ENCODE measurements at places on chromosomes 1 and 21.

- DNase-seq, result no peak
Measured at GRCh38 chr1:229092377-229093237, 178.3 kb upstream of the RAB4A start.

- DNase-seq, result no peak
Measured at GRCh38 chr1:166703726-166704462, 135.4 kb upstream of the POGK start.

DNA sequence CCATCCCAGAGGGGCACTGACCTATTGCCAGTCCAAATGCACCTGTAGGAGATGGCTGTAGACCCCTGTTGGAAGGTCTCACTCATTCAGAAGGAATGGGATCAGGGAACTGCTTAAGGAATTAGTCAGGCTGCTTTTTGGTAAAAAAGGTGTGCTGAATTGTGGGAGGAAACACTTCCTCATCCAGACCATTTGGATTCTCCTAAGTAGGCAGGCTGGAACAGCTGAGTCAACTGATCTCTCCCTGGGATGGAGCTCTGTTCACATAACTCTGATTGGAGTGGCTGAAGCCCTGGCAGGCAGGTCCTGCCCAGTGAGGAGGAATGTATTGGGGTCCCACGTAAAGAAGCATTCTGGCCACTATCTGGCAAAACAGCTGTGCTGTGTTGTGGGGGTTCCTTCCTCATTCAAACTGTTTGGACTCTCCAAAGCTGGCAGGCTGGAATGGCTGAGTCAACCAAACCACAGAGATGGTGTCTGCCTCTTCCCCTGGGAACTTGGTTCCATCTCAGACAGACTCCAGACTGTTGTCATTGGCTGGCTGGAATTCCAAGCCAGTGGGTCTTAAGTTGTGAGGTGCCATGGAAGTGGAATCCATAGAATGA, 70.7 kb upstream of the PDC start:
- DNase-seq, result no peak

DNA sequence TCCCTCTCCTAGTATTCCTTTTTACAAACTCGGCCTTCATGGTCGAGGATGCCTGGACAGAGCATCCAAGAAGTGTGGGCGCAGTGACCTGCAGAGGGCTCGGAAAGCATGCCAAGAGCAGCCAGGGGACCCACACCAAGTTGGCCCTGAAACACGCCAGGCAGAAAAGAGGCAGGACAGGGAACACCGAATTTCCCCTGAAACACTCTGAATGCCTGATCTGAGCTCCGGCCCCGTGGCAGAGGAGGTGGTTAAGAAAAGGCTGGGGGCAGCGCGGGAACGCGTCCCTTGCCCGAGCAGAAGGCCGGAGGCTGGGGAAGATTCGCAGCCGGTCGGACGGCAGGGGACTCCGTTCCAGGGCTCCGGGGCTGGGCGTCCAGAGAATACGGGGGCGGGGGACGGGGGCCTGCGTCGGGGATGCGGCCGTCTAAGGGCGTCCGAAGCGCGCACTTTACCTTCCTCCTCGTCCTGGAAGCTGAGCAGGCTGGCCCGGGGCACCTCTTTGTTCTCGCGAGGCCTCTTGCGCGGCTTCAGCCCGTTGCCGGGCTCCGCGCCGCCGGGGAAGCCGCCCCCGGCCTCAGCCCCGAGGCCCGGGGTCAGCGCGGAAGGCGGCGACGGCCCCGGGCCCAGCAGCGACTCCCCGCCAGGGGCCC, 558 bp downstream of the PAXBP1 start:
- peak; percentile 61 for DNase-seq

DNA sequence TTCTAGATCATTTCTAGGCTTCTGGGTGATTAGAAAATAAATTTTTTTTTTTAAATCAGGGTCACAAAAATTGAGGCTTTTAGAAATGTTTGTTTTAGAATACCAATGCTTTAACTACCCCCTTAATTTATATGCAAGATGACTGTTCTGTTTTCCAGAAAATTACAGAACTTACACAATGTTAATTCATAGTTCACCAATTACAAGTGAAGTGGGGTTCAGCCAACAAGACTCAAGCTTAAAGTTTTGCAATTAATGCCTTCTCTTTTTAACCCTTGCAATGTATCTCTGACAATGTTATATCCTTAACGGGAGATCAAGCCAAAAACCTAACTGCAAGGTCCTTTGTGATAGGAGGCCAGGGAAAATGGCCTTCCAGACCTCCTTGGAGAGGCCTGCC, 5.6 kb downstream of the PRELP start:
- DNase-seq, result no peak

- DNase-seq, result peak; percentile 67
Measured at GRCh38 chr1:221725735-221726672, 15.9 kb downstream of the DUSP10 start.

DNA sequence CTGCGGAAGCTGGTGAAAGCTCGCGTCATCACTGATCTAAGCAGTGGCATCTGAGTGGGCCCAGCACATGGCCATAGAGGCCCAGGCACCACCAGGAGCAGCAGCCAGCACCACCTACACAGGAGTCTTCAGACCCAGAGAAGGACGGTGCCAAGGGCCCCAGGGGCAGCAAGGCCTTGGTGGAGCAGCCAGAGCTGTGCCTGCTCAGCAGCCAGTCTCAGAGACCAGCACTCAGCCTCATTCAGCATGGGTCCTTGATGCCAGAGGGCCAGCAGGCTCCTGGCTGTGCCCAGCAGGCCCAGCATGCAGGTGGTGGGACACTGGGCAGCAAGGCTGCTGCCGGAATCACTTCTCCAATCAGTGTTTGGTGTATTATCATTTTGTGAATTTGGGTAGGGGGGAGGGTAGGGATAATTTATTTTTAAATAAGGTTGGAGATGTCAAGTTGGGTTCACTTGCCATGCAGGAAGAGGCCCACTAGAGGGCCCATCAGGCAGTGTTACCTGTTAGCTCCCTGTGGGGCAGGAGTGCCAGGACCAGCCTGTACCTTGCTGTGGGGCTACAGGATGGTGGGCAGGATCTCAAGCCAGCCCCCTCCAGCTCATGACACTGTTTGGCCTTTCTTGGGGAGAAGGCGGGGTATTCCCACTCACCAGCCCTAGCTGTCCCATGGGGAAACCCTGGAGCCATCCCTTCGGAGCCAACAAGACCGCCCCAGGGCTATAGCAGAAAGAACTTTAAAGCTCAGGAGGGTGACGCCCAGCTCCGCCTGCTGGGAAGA, 3.2 kb upstream of the ARTN start:
- DNase-seq, result peak; percentile 41

GRCh38 chr1:30912224-30912623, 3.7 kb upstream of the SDC3 start:
- no peak for DNase-seq

DNA sequence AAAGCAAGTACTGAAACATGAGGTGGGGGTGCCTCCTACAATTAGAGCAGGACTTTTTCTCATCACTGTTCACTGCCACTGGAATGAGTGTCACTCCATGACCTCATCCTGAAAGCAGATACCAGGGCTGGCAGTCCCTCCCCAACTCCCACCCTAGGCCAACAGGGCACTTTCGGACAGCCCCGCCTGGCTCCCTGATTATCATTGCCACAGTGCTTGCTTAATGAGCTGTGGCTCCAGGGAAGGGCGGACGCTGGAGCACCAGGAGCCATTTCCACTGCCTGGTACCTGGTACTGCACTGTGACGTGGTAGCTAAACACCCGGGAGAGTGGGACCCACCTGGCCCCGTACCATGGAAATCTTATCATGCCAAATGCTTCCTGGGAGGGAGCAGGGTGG, 22.3 kb downstream of the SLC9A1 start:
- DNase-seq, result no peak
